ENCODE measurements at places on chromosomes 7 and 10. TPM values are rescaled to one million over a fixed set of nuclear protein-coding genes. Genes with fewer than 3 reads are reported as not detected.

The NCAPG2 gene
- total RNA-seq = 71.4 TPM

The GALNT17 gene
- not detected for total RNA-seq

The FAM25A gene
- total RNA-seq = not detected

- no peak overlapping the region for H3K27ac ChIP-seq
- H3K36me3 ChIP-seq = no peaks in the 10 kb centered on the region
- no peak overlapping the region for H3K4me3 ChIP-seq
- H3K4me1 ChIP-seq = peaks cover 17% of the 10 kb centered on the region
- no peaks in the 10 kb centered on the region for H3K27me3 ChIP-seq
- DNase-seq = no peak
These were observed 180.5 kb upstream of the PRSS58 start for GRCh38 chr7:142438235-142438922.

Measured in CD8-positive, alpha-beta memory T cell (primary cell).